ENCODE measurements at places on chromosomes 12 and 14.

- DNase-seq: no peak
Observed at GRCh38 chr14:77022236-77022852, 6.2 kb downstream of the IRF2BPL start.

DNA sequence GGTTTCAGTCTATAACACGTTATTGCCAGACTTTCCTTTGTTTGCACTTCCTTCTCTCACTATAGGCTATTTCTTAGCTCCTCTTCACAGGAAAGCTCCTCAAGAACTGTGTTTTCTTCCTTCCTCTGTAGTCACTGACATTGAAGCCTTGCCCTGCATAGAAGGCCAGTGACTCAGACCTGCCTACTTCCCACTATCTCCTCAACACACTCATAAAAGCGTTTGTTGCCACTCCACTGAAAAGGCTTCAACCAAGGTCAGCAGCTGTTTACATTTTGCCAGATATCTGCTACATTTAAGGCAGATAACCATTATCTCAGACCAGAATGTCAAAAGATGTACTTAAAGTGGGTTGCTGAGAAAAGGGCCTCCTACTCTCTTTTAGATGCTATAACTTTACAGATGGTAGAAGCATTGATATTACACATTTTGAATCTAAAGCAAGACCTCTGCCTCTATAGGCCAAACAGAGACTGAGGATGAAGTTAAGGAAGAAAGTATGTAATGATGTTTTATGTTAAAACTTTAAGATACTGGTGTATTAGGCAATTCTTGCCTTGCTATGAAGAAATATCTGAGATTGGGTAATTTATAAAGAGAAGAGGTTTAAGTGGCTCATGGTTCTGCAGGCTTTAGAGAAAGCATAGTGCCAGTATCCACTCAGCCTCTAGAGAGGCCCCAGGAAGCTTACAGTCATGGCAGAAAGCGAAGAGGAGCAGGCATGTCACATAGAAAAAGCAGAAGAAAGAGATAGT, 233.3 kb upstream of the FLRT2 start:
- DNase-seq: no peak

DNA sequence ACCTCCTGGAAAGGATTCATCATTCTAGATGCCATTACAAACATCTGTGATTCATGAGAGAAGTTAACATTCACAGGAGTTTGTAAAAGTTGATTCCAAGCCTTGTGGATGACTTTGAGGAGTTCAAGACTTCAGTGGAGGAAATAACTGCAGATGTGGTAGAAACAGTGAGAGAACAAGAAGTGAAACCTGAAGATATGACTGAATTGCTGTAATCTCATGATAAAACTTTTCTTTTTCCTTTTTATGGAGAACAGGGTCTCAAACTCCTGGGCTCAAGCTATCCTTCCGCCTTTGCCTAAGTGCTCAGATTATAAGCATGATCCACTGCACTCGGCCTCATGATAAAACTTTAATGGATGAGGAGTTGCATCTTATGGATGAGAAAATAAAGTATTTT, 64.5 kb upstream of the GTF2A1 start:
- no peak for DNase-seq

DNA sequence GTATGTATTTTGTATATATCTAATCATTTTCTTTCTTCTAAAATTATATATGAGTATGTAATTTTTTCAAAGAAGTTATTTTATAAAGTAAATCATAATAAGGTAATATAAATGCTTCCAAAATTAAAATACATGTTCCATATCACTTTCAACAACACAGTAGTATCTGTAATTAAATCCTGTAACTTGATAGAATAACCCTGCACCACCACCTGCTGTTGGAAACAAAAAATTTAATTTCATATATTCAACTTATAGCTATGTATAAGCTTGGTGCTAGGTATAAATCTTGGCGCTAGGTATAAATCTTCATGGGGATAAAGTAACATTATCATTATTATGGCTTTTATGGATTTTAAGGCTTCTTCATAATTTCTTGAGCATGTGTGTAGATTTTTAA, 149.7 kb upstream of the DCN start:
- no peak for DNase-seq

GRCh38 chr12:15350643-15351042, 28.3 kb downstream of the PTPRO start:
- DNase-seq: no peak

- no peak for DNase-seq
Observed at GRCh38 chr14:50106178-50106577, 10.2 kb downstream of the VCPKMT start.

DNA sequence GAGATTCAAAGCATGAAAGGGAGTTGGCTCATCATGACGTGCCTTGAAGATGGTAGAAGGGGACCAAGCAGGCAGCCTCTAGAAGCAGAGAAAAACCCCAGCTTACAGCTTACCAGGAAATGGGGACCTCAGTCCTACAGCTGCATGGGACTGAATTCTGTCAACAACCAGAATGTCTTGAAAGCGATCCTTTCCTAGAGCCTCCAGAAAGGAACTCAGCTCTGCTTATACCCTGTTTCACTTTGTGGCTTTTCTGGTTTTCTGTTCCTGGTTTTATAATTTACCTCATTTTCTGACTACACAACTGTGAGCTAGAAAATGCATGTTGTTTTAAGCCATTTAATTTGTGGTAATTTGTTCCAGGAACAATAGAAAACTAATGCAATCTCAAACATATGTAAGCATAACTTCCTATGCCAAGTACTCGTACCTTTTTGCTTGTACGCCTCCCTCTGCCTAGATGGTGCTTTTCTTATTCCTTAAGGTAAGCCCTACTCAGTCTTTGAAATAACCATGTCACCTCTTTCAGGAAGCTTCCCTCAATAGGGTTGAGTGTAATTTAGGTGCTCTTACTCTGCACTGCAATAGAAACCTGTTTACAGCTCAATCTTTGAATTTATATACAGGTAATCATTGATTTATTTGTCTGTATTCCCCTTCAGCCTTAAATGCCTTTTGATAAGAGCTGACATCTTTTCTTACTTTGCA, 348.8 kb downstream of the TMEM117 start:
- no peak for DNase-seq

GRCh38 chr14:97730706-97731105, 933.5 kb downstream of the VRK1 start:
- DNase-seq: no peak

DNA sequence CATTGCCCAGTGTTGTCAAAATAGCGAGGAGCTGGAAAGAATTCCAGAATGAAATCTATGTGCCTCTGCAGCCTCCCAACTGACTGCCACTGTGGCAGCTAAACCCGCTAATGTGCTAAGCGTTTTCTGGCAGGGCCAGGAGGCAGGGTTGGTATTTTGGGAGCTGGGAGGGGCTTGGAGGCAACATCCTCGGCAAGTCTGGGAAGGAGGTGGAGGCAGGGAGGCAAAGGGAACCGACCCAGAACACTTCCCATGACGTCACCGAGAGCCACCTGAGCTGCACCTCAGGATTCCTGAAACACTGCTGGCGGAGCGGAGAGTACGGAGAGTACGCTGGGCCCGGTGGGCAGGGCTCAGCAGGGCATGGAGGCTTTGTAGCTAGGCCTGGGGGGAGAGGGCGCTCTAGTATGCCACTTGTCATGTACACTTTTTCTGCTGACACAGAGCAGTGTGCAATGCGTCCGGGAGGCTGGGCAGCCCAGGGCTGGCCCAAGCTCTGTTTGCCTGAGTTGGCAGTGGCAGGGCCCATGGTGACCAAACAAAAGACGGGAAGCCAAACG, 81.5 kb downstream of the DPF3 start:
- DNase-seq: peak; percentile 92

DNA sequence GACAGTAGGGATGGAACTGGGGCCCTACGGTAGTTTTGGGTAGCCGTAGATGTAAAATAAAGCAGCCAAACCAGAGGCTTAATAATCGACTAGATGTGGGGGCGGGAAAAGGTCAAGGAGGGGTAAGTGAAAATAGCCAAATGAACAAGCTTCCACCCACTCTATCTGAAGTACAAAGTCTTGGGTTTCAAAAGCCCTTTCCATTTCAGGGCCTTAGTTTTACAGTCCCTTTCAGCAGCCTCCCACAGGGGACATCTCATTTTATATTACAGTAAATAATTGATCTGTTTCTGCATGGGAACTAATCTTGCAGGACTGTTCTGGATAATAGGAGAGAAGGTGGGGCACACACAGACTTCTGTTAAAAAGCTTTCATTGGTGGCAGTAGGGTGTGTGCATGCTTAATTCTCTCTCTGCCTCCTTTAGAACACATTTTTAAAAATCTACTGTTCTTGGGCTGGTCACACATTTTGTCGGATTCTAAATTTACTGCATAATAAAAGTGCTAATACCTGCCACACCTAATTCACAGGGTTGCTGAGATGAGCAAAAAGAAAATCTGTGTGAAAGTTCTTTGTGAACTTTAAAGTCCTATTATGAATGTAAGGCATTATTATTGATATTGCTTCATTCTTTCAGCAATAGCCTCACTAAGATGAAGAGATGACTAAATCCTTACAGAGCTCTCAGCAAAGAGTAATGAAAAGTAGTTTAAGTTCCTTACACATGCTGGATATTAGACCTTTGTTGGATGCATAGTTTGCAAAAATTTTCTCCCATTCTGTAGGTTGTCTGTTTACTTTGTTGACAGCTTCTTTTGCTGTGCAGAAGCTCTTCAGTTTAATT, 104.6 kb downstream of the ITPR2 start:
- no peak for DNase-seq

GRCh38 chr14:20823859-20824258, 21.2 kb upstream of the RNASE1 start:
- no peak for DNase-seq

GRCh38 chr14:75675265-75675960, 14.4 kb downstream of the TTLL5 start:
- DNase-seq: no peak

GRCh38 chr12:120262852-120263747, 2.4 kb downstream of the PXN start:
- DNase-seq: no peak

DNA sequence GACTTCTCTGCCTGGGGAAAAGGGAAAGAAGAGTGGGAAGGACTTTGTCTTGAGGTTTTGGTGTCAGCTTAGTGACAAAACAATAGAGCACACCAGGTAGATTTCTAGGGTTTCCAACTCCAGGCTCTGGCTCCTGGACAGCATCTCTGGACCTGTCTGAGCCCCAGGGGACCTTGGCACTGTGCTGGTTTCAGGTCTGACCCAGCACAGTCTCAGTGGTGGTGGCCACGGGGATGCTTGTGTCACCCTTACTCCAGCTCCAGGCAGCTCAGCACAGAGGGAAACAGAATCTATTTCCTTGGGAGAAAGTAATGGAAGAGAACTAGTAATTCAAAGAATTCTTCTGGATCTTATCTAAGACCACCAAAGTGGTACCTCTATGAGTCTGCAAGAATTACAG, 11.1 kb upstream of the CKAP4 start:
- no peak for DNase-seq

GRCh38 chr14:24389226-24389848, 9.5 kb upstream of the NYNRIN start:
- DNase-seq: no peak

- no peak for DNase-seq
Observed at GRCh38 chr12:66297923-66298322, 4.4 kb upstream of the HELB start.

DNA sequence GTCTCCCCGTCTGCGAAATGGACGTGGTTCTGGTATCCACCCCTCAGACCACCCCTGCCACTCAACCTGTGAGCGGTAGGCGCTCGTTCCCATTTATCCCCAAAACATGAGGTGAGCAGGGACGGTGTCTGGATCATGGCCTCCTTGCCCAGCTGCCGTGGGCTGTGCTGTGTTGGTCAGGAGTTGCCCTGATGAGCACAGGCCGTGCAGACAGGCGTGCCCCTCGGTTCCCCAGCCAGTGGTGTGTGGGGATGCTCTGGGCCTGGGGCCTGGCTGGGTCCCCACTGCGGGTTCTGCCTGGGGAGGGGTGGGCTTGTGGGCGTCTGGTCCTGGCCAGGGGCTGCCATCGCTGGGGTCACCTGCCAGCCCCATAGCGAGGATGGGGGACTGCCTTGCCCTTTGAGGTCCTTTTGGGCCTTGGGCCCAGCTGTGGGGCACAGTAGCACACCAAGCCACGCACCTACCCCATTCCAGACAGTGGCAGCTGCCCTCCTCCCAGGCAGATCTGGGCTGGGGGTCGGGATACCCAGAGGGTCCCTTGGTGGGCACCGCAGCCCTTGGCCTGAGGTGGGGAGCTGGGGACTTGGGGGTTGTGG, 11.3 kb upstream of the PUS1 start:
- no peak for DNase-seq

DNA sequence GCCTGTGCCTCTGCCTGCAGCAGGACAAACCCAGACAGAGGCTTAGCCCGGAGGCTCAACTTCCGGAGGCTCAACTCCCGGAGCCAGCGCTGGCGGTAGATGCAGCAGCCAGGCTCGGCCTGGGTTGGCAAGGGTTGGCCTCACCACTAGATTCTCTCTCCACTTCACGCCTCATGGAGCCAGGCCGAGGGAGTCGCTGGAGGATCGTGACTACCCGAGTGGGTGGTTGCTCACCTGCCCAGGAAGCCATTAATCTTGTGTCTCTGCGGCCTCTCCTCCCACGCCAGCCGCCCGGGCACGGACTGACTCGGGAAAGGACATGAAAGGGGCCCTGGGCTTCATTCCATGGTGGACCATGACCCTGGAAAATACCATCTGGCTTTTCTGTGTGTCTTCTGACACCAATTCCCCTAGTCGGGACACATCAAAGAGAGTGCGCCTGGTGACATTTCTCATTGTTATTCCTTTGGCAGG, 20.8 kb downstream of the ESRRB start:
- DNase-seq: no peak

GRCh38 chr12:117118838-117119591, 19.8 kb upstream of the TESC start:
- no peak for DNase-seq

DNA sequence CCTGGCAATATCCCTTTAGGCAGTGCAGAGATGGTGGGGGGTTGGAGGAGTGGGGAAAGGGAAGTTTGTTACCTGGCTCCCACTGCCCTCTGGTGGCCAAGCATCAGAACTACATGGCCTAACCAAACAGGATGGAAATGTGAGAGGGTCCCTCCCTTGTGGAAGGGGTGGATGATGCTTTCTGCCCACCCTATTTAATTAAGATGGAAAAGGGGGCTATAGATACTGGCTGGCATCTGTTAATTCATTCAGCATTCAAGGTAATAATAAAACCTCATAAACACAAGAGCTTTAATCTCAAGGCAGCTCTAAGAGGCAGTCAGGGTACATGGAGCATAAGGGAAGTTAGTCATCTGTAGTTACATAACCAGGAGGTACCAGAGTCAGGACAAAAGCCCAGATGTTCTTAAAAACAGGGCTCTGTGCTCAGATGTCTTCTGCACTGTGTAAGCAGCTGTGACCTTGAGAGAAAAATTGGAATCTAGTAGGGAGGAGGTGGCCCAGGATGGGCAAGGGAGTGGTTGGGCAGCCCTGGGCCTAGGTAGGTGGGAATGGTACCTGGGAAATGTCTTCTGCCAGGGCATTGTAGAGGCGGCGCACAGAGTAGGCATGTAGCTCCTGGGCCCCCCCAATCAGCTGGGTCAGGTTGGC, 4.6 kb downstream of the AP1G2 start:
- DNase-seq: peak; percentile 72

DNA sequence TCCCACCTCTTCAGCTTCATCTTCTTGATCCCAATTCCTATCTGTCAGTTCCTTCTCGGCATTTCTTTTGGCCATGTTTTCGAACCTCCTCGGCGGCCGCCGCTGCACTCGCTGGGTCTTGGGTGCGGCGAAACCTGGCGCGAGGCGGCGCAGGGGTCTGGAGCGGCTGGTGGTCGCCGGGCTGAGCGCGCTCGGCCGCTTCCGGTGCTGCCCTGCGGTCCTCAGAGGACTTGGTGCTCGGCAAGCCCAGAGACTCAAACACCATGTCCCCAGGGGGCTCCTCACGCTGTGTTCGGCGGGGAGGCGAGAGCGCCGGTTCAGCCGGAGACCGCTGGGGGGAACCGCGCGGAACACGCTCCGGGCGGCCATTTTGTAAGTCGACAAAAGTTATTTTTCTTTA, 51.8 kb downstream of the PPP1R36 start:
- no peak for DNase-seq
